ENCODE measurements at places on chromosomes 3 and 15.

DNA sequence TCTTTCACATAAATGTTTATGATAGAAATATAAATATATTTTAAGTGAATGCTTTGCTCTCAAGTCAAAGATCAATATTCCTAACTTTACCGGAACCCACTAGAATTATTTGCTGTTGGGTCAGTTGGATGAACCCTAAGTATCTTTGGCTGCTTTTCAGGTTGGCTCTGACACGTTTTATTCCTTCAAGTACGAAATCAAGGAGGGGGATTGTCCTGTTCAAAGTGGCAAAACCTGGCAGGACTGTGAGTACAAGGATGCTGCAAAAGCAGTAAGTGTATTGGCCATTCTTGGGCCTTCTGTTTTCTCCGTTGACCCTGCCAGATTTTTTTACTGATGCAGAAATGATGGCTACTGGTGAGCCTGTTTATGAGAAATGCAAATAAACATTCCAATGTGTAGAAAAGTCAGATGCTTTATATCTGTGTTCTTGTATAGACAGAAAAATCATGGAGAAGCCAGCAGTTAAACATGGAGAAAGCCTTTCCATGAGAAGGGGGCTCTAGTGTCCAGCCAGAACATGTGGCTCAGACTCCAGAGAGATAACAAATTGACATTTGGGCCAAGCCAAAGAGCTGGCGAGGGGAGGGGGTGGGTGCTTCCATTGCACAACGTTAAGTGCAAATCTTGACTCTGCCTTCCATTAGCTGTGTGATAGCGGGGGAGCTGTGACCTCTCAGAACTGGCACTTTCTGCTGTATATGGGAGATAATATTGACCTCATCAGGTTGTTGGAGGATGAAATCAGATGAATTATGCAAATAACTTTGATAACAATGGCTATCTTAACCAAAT, 3.0 kb downstream of the KNG1 start:
- no peak for DNase-seq

DNA sequence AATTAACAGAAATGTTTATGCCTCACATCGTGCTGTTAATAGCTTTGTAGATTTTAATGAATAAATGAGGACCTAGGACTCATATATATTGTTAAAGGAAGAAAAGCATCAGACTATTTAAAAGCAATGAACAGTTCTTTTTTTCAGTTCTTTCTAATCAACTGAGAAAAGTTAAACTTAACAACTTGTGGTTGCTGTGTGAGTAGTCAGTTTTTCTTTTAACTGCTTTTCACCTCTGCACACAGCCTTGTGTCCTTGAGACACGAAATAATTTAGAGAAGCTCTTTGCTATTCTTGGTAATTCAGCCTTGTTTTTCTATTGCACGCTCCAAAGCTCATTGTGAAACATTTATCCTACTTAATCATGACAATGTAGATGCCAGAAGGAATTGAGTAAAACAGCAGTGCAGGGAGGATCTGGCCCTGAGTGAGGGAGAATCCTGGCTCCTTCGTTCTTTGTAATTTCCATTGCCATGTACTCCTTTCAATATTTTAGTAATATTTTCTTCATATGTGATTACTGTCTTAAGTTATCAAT, 499.0 kb downstream of the PYDC2 start:
- DNase-seq: no peak

DNA sequence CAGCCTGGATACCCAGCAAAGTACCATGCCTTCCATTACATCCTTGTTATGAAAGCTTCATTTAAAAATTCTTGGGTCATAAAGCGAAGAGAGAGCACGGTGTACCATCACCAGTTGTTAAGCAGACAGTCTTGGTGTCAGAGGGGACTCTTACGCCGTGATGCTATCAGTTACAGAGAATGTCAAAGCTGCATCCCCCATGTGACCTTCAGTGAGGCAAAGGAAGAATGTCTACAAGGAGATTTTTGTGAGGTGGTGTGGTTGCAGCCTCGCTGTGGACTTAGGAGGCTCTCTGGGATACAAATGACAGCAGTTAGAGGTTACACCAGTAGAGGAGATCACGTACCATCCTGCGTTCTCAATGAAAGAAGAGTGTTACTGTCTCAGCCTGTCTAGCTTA, 278.3 kb downstream of the FEZF2 start:
- no peak for DNase-seq

GRCh38 chr15:84648539-84648938, 5.5 kb downstream of the WDR73 start:
- no peak for DNase-seq

DNA sequence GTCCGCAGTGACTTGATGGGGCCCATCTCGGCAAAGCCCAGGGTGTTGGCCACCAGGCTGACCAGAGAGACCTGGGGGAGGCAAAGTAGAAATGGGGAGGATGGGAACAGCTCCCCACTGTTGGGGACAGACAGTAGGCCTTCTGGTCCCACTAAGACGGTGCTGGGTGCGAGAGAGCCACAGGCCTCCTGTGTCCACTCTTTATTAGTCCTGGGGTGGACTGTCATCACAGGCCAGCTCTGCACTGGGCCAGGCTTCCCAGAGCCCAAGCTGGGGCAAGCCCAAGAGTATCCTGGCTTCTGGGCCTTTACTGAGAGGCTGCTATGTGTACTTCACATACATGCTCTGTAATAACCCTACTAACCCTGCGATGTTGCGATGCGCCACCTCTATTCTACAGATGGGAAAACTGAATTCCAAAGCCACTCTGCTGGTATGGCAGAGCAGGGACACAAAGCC, 66.4 kb downstream of the EXOG start:
- no peak for DNase-seq

DNA sequence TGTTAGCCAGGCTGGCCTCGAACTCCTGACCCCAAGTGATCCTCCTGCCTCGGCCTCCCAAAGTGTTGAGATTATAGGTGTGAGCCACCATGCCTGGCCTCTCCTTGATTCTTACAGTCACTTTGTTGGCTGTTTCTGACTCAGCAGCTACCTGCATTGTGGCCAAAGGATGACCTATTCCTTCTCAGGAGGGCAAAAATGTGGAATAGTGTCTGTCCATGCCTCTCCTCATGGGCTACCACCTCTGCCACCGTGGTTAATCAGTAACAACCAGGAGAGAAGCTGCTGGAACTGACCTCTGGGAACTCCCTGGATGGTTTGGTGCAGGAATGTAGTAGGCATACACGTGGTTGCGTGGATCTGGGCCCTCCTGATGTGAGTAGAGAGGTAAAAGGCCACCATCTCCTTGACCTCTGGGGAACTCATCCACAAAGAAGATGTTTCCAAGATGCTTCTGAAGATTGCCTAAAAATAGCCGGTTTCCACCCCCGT, 63.3 kb downstream of the FLNB start:
- DNase-seq: no peak

Measured in NCI-H1092 (cell line).